ENCODE measurements at places on chromosomes 13 and 19.

GRCh38 chr13:67258482-67258881 lies 28.3 kb upstream of the PCDH9 start:
- DNase-seq, result no peak

- DNase-seq, result no peak
Observed at GRCh38 chr19:41541990-41542584, 33.9 kb upstream of the CEACAM21 start.

DNA sequence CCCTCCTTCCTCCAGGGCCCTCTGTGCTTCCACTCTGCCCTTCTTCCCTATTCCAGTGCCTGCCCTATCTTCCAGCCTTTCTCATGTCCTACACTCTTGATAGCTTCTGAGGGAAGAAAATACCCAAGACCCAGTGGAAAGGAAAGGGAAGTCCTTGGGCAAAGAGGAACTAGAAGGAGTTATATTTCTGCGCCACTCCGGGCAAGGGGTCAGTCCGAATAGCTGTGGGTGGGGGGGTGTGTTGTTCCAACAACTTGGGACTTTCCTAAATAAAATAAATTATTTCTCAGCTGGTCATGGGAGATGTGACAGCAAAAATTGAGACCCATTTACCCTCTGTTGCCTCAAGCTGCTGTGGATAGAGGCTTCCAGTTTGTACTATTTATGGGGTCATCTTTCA lies 23.2 kb downstream of the CABP5 start:
- DNase-seq, result no peak

GRCh38 chr13:20580257-20580656 lies 13.3 kb downstream of the IFT88 start:
- no peak for DNase-seq

DNA sequence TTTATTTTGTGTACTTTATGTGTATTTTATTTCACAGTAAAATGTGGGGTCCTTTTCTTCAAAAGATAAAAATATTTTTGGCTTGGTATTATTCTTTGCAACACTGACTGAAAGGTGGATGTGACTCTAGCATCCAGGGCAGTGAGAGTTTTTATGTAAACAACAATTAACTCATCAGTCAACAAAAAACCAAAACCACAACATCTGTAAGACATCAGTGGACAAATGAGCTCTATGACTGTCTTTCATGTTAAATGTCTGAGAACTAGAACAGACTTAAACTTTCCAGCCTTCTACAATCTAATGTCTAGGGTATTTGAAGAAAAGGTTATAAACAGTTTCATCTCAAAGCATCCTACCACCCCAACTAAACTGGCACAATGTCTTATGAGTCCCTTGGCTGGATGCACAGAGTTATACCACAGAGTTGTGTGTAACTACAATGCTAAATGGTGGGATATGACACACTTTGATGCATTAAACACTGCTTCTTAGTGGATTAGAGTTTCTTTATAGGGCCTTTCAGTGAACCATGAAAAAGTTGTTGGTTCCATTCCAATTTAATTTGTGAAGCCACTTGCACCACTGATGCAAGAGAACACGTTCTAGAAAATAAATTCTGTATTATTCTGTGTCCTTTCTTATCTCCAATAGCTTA lies 544.2 kb upstream of the KLF12 start:
- DNase-seq, result no peak

- no peak for DNase-seq
Observed at GRCh38 chr19:56118666-56119581, 2.2 kb downstream of the ZNF787 start.

All from AG08396 (cell line).